ENCODE measurements at places on chromosomes 3 and 15. TPM values are rescaled to one million over a fixed set of nuclear protein-coding genes. Genes with fewer than 3 reads are reported as not detected.

- peak overlapping the region; percentile 60 for H3K4me3 ChIP-seq
- H3K36me3 ChIP-seq: no peaks in the 10 kb centered on the region
- no peaks in the 10 kb centered on the region for H3K27me3 ChIP-seq
- DNase-seq: peak; percentile 28
- peak overlapping the region; percentile 10 for H3K27ac ChIP-seq
- peaks cover 14% of the 10 kb centered on the region for H3K4me1 ChIP-seq
These were observed 586 bp downstream of the LRRK1 start for GRCh38 chr15:100919481-100920405.

SLC2A2 gene
- total RNA-seq: not detected

THRB gene
- 0.18 TPM for total RNA-seq

DNA sequence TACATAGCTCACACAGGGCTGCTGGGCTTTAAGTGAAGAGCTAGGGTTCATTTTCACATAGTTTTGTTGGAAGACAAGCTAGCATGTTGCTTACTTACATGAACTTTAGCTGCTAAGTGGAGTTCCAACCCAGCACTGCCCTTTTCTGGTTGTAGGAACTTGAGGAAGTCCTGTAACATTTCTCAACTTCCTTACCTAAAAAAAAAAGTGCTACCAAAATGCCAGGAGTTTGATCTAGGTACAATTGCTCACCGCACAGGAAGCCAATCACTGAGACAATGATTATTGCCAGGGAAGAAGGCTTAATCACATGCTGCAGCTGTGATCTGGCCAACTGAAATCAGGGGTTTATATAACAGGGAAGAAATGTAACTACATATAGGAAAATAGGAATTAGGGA, 52.8 kb downstream of the IL12A start:
- no peaks in the 10 kb centered on the region for H3K4me1 ChIP-seq
- peaks cover 29% of the 10 kb centered on the region for H3K27me3 ChIP-seq
- H3K36me3 ChIP-seq: no peaks in the 10 kb centered on the region

- no peaks in the 10 kb centered on the region for H3K36me3 ChIP-seq
- H3K4me3 ChIP-seq: no peak overlapping the region
- H3K27ac ChIP-seq: no peak overlapping the region
- H3K27me3 ChIP-seq: no peaks in the 10 kb centered on the region
These were observed 10.9 kb downstream of the CCDC13 start for GRCh38 chr3:42762046-42762724.

GRCh38 chr15:81189583-81190283, 6.9 kb upstream of the IL16 start:
- no peaks in the 10 kb centered on the region for H3K4me1 ChIP-seq
- no peak overlapping the region for H3K27ac ChIP-seq
- no peaks in the 10 kb centered on the region for H3K36me3 ChIP-seq

ATP2C1 gene
- 79.5 TPM for total RNA-seq

PLOD2 gene
- 228 TPM for total RNA-seq

- H3K27me3 ChIP-seq: no peaks in the 10 kb centered on the region
- no peak overlapping the region for H3K4me3 ChIP-seq
- H3K36me3 ChIP-seq: no peaks in the 10 kb centered on the region
- no peaks in the 10 kb centered on the region for H3K4me1 ChIP-seq
These were observed 1146.6 kb downstream of the OTOL1 start for GRCh38 chr3:162643245-162643644.

- H3K27ac ChIP-seq: no peak overlapping the region
- H3K36me3 ChIP-seq: no peaks in the 10 kb centered on the region
- no peak overlapping the region for H3K4me3 ChIP-seq
- H3K4me1 ChIP-seq: no peaks in the 10 kb centered on the region
- DNase-seq: no peak
These were observed 132.7 kb upstream of the TPRG1 start for GRCh38 chr3:189038773-189039745.

DNA sequence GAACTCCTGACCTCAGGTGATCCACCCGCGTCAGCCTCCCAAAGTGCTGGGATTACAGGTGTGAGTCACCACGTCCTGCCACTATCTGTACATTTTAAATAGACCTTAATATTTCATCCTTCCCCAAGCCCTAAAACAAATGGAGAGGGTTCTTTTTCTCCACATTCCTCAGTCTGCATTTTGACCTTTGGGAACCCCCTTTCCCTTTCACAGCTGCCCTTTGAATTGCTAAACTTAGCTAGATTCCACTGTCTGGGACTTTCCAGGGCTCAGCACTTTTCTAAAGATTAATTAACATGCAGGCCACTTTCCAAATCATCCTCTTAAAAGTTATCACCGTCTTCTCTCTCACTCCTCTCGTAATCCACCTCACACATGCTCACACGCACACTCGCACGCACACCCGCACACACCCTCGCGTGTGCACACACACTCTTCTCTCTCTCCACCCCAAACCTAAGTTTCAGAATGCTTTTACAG, 124.2 kb downstream of the TMCO5A start:
- no peak overlapping the region for H3K27ac ChIP-seq
- H3K4me1 ChIP-seq: peaks cover 3% of the 10 kb centered on the region
- no peak overlapping the region for H3K4me3 ChIP-seq
- no peaks in the 10 kb centered on the region for H3K27me3 ChIP-seq

- no peak for DNase-seq
- H3K36me3 ChIP-seq: no peaks in the 10 kb centered on the region
- no peak overlapping the region for H3K4me3 ChIP-seq
- H3K27ac ChIP-seq: peak overlapping the region; percentile 69
These were observed 79.8 kb downstream of the FOXP1 start for GRCh38 chr3:71503525-71504249.
